ENCODE measurements at places on chromosomes 12 and 14.

DNA sequence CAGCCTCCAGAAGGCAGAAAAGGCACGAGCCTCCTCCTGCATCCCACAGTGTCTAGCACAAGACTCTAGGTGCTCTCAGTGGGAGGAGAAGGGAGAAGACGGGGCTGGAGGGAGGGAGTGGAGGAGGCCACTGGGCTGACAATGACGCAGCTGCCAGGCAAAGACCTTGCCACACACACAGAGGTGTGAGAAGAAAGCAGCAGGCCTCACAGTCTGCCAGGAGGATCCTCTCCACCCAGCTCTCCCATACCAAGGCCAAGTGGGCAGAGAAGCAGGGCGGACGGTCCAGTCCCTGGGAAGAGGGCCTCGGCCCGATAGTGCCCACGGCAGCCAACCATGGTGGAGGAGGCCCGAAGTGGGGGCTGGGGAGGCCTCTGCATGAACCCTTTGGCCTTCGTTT lies 78.9 kb downstream of the NCOR2 start:
- DNase-seq: no peak

GRCh38 chr14:71942904-71943694 lies 10.9 kb downstream of the RGS6 start:
- DNase-seq: no peak

- no peak for DNase-seq
Measured at GRCh38 chr12:108568338-108569154, 6.2 kb downstream of the ISCU start.

DNA sequence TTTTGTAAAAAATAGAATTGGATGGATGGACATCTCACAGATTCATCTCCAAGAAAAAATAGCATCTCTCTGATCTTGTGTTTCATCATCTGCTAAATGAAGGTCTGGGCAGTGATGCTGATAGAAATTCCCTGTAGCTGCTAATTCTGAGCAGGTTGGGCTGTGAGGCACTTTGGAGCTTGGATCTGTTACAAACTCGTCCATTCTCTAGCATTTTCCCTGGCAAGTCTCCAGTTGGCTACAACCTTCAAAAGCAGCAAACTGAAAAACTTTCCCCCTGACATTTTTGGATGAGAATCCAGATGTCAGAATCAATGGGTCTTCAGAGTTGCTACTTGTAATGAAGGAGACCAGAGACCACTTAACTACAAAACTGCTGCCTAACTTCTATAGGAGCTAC lies 72.7 kb downstream of the TPH2 start:
- no peak for DNase-seq
